Jurkat, Clone E6-1 (cell line): ENCODE measurements at places on chromosomes 1 and 21.

DNA sequence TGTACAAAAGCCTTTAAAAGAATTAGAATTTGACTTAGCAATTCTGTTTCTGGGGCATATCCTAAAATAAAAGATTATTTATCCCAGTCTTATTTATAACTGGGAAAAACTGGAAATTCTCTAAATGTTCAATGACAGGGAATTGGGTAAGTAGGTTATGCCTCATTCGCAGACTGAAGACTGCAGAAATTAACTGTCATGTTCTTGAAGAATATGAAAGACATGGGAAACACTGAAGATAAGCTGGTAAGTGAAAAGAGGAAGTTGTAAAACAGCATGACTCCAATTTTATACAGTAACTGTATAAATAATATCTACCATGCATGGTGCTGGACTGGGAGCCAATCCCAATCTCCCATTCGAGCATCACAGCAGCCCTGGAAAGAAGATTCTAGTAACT lies 50.6 kb upstream of the SLC2A1 start:
- no peak for DNase-seq

- no peak for DNase-seq
Measured at GRCh38 chr1:3910049-3910731, 10.1 kb upstream of the C1orf174 start.

DNA sequence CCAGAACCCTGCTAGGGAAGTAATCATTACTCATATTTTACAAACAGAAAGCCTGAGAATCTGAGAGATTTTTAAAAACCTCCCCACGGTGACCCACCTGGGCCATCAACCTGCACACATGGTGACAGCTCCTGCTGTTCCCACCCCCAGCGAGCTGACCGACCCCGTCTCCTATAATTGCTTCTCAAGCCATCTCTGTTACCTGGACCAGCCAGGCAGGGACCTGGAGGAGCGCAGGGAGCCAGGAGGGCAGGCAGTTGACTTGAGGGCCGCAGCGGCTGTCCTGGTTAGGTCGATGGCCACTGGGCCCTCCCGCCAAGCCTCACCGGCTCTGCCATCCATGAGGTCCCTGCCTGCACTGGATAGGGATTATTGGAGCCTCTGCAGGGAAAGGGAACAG lies 7.7 kb downstream of the TFF2 start:
- DNase-seq: no peak

DNA sequence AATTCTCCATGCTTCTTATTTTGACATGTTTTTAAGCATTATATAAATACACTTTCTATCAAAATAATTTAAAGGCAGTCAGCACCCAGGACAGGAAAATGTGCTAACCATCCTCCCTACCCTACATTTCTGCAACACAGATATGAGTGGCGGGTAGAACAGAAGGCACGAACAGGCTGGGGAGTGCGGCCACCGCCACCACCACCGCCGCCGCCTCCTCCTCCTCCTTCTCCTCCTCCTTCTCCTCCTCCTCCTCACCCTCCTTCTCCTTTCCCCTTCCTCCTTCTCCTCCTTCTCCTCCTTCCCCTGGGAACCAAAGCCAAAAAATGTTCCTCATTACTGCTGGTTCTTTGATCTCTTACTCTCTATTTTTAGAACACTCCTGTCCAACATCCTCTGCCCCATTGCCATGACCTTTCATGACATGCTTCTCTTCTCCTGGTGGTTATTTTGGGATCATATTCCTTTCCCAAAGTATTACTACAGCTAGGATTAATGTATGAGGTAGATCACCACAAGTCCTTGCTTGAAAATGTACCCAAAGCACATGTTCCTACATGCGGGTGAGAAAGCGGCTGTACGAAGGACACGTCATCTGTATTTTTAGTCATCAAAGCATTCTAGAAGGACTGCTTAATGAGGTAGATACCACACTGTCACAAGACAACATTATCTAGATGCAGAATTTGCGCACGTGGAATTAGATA lies 24.5 kb upstream of the CCN1 start:
- DNase-seq: no peak

DNA sequence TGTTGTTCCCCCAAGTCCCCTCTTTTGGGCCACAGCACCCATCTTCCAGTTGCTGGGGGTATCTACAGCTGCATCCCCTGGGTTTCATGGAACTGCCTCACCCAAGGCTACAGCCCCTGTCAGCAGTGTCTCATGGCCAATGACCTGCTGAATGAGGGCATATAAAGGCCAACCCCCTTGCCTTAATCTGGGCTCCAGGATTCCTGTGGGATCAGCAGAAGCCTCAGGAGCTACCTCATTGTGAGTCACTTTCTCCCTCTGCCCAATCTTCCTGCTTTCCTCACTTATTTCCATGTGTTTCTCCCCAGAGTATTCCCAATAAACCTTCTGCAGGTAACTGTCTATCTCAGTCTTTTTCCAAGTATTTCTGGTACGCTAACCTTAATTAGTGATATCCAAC lies 37.3 kb upstream of the SYT14 start:
- DNase-seq: no peak

DNA sequence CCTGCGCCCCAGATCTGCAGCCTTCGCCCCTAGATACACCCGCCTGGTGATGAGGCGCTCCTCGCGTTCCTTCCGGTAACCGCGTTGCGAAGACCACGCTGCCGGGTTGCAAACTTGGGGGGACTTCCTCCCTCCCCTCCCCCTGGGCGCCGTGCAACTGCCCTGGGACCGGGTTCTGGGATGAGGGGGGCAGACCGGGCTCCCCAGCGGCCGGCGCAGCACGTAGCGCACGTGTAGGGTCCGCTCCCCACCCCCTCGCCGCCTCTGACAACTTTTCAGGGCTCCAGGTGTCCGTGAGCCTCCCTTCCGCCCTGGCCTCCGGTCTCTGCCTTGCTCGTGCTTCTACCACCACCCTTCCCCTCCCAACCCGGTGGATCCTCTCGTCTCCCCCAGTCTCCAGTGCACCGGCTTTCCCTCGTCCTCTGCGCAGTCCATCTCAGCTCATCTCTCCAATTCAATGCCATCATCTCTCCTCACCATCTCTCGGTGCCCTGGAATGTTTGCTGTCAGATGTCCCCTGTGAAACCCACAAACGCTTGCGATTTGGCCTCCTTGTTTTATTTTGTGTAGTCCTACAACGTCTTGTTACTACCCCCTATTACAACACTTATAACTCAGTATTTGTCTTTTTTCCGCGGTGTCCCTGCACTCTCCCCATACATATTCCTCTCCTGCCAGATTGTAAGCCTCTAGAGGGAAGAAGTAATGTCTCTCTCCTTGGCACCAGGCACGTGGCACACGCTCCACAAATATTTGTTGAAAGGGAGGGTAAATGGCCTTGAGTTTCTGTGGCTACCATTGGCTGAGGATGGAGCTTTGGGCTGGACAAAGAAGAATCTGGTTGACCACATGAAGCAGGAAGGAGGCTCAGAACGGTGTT lies 782 bp downstream of the PCAT6 start:
- no peak for DNase-seq

DNA sequence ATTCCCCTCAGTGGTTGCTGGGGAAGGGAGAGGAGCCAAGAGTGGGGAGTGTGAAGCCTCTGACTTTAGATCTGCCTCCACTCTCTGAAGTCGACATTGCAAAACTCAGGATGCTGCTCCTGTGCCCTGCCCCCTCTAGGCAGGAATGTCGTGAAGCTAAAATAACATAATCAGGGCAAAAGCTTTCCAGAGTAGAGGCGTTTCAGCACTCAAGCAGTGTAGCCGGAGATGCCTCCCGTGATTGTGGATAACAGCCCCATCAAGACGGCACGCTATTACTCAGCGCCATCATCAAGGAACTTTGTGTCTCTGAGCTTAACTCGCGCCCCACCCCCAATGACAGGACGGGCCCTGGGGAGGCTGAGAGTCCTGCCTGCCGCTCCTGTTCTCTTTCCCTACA lies 60.0 kb downstream of the FBXO2 start:
- DNase-seq: no peak

DNA sequence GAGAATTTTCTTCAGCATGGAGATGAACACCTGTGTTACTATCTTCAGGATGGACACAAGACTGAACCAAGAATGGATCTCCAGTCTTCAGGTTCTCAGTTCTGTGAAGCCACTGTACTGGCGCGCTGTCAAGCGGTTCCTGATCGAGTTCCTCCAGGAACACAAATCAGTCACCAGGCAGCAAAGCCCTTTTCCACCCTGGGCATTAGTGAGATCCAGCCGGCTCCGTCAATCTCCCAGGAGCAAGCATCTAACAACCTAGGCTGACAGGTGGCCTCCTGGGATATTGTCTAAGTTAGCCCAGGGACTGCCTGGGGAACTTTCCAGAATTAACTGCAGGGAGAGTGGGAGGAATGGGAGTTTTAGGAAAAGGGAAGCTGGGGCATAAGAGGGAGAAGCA lies 9.7 kb upstream of the IGFN1 start:
- DNase-seq: no peak

- no peak for DNase-seq
Measured at GRCh38 chr21:45892156-45892915, 89.2 kb upstream of the COL6A1 start.

- no peak for DNase-seq
Measured at GRCh38 chr1:30414086-30414850, 309.1 kb downstream of the MATN1 start.

- DNase-seq: no peak
Measured at GRCh38 chr1:204695692-204696091, 10.2 kb upstream of the LRRN2 start.

DNA sequence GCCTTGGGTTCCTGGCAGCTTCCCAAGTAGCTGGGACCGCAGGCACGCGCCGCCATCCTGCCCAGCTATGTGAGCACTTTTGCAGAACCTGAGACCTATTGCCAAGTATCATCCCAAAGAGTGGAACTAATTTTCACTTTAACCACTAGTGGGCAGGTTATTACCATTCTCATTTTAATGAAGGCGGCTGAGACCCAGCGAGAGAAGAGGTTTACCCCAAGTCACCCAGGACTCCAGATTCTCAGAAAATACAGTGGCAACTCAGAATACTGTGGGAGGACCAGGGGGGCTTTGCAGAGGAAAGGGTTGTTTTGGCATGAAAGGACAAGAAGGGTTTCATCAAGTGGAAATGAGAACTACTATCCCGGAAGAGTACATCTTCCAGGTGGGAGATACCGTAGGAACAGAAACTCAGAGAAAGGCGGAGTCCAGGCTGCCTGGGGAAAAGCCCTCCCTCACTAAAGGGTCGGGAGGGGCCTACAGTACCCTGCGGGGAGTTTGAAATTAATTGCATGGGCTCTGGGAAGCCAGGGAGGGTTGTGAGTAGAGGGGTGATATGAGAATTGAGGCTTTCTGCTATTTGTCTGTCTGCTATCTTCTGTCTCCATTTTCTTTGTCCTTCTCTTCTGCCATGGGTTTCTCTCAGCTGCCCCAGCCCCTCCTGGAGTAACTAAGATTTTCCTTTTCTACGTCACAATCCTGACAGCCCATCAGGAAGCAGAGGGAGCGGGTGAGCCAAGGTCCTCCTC lies 7.2 kb upstream of the SEMA4A start:
- peak; percentile 86 for DNase-seq

GRCh38 chr1:220878191-220879075 lies 810 bp upstream of the HLX start:
- DNase-seq: no peak

GRCh38 chr1:151858886-151859665 lies 5.6 kb upstream of the THEM5 start:
- DNase-seq: no peak

DNA sequence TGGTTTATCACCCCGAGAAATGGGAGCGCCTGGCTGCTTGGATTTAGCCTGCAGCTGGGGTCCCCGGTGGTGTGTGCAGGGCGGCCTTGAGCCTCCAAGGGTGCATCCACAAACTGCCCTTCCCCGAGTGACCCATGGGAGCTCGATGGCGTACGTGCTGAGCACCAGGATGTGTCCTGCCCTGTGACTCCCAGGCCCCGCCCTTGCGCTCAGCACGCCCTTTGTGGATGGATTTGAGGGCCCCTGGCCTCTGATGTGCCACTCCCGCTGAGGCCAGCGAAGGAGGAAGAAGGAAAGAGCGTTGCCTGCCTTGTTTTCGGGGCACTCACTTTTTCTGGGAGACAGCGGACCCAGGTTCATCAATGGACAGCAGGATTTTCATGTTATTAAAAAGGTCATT lies 1.7 kb upstream of the TFF3 start:
- no peak for DNase-seq

DNA sequence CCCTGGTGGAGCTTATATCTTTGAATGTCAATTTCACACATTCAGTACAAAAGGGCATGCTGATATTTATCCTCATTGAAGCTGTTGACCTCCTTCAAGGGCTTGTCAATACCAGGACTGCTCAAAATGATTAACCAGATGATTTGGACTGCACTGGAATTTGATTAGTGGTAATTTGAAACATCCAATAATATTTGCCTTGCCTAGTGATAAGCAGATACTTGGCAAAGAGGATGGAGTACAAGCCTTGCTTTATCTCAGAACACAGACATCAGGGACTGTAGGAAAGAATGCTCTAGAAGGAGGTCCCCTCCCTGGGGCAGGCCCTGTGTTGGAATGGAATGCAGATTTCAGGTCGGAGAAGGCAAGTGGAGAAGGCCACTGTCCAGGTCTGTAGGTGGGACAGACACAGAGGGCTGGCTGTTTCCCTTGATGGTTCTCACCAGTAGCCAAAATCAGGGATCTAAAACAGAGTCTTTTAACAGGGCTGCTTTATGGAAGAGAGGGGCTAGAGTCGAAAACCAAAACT lies 64.8 kb upstream of the ZNF648 start:
- DNase-seq: no peak

- DNase-seq: no peak
Measured at GRCh38 chr1:230139315-230139714, 72.3 kb downstream of the GALNT2 start.

- DNase-seq: no peak
Measured at GRCh38 chr21:15437883-15438282, 291.9 kb upstream of the USP25 start.

GRCh38 chr21:44487831-44488230 lies 32.5 kb downstream of the LRRC3 start:
- DNase-seq: no peak

- no peak for DNase-seq
Measured at GRCh38 chr1:180505732-180506335, 3.5 kb upstream of the ACBD6 start.

DNA sequence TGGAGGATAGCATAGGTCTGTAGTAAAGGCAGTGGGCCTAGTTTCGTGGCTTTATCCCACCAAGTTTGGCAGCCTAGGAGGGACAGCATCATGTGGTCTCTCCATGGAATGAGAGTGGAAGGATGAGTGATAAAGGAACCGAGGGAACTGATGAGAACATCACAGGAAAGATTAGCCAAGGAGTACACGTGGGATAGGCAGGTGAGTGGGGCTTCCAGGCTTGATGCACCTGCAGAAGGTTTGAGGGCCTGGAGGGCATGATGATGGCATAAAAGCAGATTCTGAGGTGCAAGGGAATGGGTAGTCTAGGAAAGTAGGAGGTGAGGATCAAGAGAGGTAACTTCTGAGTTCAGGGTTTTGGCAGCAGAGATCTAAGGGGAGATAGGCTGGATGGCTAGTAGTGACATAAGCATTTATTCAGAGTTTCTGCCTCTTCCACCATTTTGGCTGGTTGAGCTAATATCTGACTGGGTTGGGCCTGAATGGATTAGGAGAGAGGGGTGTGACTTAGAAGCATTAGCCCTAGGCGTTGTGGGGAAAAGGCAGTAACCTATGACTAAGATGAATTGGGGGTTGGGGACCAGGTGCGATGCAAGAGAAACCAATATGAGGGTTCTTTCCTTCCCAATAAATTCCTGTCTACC lies 9.1 kb downstream of the PTGFRN start:
- no peak for DNase-seq
